ENCODE measurements at places on chromosomes 13 and 19.
A peak's percentile ranks its signal among the peaks of the same experiment; 100 is the strongest.

GRCh38 chr19:56145698-56146097 lies 4.6 kb downstream of the ZNF444 start:
- DNase-seq: no peak

DNA sequence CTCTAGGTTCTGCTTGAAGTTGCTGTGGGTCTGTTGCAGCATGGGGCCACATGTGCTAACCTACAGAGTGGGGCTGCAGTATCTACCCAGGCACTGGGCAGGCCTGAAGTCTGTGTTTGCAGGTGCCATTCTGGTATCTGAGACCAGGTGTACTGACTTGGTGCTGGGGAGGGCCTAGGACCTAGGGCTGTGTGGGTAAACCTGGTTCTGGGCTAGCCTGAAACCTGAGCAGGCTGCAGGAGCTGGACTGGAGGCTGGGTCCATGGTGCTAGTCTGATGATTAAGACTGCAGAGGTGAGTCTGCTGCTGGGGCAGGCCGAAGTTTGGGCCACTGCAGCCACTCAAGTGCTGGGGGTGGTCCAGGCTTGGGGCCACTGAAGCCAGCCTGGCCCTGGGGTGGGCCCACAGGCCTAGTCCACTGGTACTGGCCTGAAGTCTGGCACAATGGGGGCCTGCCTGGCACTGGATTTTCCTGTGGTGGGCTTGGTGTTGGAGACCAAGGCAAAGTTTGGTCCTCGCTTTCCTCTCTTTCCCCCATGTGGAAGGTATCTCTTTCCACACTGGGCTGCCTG lies 310.6 kb downstream of the NDFIP2 start:
- no peak for DNase-seq

DNA sequence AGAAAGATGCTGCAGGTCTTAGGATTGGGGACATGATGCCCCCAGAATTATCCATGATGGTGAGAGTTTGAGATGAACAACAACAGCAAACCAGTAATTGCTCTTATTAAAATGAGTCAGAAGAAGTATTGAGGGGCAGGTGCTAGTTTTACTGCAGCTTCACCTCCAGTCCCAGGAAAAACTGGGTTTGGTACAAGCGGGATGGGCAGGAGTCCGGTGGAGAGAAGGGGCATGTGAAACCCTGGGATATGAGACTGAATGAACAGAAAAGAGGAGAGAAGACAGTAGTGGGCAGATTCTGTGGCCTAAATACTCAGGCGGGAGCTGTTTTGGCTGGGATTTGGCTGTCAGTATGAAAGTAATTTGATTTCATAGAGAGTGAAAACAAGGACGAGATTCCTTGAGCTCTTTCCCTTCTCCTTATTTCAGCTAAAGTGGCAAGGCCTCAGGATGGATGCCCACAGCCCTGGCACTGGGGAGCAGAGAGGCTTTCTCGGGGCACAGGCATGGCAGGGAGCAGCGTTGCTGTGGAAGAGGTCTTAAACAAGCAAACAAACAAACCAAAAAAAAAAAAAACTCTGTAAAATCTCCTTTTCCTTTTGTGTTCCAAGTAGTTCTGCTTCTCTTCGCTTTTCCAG lies 30.7 kb downstream of the NFIX start:
- no peak for DNase-seq

DNA sequence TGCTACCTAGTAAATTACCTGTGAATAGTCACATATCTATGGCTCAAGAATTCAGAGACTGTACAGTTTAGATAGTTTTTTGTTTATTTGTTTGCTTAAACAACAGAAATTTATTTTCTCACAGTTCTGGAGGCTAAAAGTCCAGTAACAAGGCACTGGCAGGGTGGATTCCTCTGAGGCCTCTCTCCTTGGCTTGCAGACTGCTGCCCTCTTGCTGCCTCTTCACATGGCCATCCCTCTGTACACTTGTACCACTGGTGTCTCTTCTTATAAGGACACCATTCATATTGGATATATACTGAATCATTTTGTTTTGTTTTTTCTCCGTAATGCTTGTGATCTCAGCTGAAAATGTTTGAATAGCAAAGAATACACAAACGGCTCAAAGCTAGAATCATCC lies 56.4 kb upstream of the MIR17HG start:
- DNase-seq: no peak

DNA sequence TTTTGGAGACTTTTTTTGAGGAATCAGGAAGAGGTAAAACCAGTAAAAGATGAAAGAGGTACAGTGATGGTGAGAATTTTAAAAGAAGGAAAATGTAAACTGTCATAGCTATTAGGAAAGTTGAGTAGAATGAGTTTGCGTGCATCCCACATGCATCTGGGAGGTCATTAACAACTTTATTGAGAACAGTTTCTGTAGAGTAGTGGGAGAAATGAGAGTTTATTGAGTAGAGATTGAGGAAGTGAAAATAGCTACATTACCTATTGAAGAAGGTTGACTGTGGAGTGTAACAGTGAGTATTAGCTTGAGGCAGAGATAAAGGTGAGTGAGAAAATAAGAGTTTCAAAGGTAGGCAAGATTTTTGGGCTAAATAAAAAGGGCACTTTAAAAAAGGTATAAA lies 38.7 kb downstream of the BRCA2 start:
- no peak for DNase-seq

DNA sequence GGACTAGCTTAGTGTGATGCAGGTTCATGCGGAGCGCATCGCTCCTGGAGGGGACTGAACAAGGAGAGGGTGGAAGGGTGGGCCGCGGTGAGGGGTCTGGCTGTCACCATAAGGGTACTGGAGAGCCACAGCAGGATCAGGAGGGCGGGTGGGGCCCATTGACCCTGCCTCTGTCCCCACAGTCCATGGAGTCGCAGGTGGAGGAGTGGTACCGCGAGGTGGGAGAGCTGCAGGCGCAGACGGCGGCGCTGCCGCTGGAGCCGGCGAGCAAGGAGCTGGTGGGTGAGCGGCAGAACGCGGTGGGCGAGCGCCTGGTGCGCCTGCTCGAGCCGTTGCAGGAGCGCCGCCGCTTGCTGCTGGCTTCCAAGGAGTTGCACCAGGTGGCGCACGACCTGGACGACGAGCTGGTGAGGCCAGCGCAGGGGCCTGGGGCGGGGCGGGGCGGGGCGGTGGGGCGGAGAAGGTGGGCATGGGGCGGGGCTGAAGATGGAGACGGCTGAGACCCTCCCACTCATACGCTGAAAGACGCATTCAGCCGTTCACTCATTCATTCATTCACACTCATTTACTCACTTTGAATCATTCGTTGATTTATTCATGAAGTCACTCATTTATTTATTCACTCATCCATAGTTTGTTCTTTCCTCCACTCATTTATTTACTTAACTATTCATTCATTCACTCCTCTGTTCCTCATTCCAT lies 27.5 kb upstream of the SHKBP1 start:
- peak; percentile 60 for DNase-seq

Measured in NCI-H524 treated with DMSO at 0.1 percent for 48 hours (cell line).